Colonic mucosa (tissue), 4 donors: ENCODE measurements at places on chromosomes 12 and 14. TPM values are rescaled to one million over a fixed set of nuclear protein-coding genes. Genes with fewer than 3 reads are reported as not detected.

The ANO2 gene
- total RNA-seq: 1.1 TPM

- no peak for DNase-seq
These were observed 36.3 kb downstream of the STON2 start for GRCh38 chr14:81363746-81364378.

GRCh38 chr14:34785223-34786006 lies 71.0 kb upstream of the CFL2 start:
- DNase-seq: no peak

DNA sequence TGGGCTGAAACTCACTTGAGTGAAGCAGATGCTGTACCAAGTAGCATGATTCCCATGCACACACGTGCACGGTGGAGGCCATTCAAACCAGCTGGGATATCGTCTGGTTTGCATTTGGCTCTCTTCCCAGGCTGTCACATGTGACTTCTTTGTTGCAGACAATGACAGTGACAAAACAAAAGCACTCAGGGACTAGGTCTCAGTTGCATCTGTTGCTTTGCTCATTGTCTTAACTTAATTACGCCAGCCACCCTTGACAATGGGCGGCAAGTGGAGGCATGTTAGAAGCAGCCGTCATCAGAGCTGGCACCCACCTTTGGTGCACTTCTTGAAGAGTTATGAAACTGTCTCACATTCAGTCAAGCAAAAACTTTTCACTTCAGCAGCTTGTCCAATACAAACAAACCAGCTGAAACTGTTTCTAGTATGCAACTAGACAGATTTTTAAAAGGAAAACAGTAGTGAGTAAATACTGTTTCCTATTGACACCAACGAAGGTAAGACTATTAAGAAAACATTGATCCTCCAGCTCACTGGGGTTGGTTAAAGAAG lies 74.3 kb downstream of the IGF1 start:
- DNase-seq: peak; percentile 28

GRCh38 chr14:92430686-92431085 lies 82.9 kb upstream of the RIN3 start:
- DNase-seq: no peak

DNA sequence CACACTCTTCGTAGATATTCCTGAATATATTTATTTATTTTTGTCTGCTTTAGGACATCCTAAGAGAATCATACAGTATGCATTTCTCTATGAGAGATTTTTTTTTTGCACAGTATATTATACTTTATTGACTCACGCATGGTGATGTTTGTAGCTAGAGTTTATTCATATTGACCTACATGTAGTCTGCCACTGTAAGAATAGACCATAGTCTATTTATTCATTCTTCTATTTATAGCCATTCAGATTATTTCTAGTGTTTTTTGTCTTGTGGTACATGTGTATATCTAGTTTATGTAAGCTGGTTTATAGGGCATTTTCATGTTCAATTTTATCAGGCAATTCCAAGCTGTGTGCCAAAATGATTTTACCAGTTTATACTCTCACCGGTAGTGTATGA lies 45.2 kb downstream of the PCNX1 start:
- DNase-seq: no peak
